ENCODE measurements at places on chromosomes 11 and 22. TPM values are rescaled to one million over a fixed set of nuclear protein-coding genes. Genes with fewer than 3 reads are reported as not detected.

GRCh38 chr11:68996376-68997123 lies 15.8 kb upstream of the MRGPRD start:
- no peak for DNase-seq
- peaks cover 26% of the 10 kb centered on the region for H3K27me3 ChIP-seq
- H3K4me1 ChIP-seq, result peaks cover 6% of the 10 kb centered on the region
- H3K27ac ChIP-seq, result no peak overlapping the region

DNA sequence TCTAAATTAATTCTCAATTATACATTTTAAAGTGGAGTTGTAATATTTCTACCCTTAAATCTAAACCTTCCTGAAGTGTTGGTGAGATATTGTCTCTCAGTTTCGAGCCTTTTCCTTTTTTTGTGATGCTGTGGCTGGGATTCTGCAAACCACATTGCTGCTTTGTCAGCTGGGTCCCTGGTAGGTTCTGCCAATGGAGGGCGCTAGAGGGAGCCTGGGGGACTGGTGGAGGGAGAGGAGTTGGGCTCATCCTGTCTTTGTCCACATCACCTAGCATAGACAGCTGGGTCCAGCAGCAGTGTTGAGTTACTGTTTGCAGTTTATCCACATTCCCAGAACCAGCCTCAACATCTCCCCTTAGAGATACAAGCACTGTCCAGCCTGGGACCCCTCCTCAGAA lies 41.0 kb downstream of the TRAF6 start:
- H3K4me1 ChIP-seq, result peaks cover 2% of the 10 kb centered on the region
- no peak overlapping the region for H3K27ac ChIP-seq
- no peak for DNase-seq

DNA sequence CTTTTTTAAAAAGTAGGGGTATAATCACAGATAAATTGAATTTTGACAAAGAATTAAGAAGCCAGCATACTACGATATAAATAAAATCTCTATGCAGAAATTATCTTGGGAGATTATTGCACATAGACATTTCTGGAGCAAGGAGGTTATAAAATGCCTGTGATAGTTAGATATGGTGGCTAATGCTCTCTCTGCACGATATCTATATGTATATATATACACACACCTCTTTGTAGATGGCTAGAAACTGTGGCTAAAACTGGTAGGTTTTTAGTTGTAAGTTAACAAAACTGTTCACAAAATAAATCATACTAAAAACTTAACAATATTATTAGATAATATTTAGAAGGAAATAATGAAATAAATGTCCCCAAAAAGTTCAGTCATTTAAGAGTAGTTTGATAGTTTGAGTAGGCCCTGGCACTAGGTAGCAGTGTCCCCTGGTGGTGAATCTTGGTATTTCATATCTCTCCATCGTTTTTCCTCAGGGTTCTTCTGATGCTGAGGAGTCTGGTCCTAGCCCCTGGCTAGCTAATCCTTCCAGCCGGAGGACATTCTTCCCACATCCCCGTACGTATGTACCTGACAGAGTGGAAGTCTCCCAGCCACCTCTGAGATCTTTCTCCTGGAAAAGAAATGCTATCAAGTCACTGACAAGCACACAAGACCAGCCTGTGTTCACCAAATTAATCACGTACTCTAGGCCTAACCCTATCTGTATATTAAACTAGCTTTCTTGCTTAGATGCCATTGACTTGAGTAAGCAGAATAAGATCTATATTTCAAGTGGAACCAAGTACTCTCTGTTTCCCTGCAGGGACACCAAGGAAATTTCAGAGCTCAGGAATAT lies 32.2 kb downstream of the ART5 start:
- H3K27me3 ChIP-seq, result no peaks in the 10 kb centered on the region
- DNase-seq, result no peak
- H3K4me3 ChIP-seq, result no peak overlapping the region
- peaks cover 10% of the 10 kb centered on the region for H3K4me1 ChIP-seq
- no peak overlapping the region for H3K27ac ChIP-seq

GRCh38 chr11:131691181-131692041 lies 321.0 kb downstream of the NTM start:
- no peak overlapping the region for H3K27ac ChIP-seq
- peaks cover 7% of the 10 kb centered on the region for H3K4me1 ChIP-seq
- H3K36me3 ChIP-seq, result no peaks in the 10 kb centered on the region

DNA sequence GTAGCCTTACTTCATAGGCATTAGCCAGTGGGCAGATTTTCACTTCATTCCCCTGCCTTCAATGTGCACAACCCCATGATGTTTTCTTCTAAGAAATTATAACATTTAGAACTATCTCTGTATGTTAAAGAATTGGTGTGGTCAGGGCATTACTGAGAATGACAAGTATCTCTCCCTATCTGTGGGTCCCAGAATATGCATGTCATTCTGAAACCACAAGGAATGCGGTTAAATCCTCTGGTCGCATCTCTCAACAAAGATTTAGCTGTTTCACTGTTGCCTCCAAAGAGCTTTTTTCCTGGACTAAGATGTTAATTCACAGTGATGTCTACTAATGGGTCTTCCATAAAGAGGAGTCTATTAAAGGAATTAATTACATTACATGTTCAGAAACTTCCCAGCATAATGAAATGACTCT lies 62.7 kb downstream of the LIF start:
- H3K27ac ChIP-seq, result no peak overlapping the region
- H3K4me1 ChIP-seq, result peaks cover 38% of the 10 kb centered on the region
- H3K36me3 ChIP-seq, result no peaks in the 10 kb centered on the region
- no peak overlapping the region for H3K4me3 ChIP-seq

DNA sequence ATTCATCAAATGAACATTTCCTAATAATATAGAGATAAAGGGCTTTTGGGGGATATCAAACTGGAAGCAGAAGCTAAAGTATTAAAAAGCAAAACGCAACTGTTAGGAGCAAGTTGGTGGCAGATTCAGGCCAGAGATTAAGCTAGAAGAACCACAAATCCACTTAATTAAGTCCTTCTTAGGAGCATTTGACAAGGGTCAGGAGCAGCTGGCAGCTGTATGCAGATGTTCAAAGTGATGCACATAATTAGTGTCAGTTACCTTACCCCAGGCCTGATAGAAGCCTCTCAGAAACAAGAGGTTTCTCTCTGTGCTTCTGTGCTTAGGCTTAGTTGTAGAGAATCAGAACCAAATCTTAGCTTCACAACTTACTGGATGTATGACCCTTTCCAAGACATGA lies 546.5 kb upstream of the ANO5 start:
- no peak for DNase-seq
- no peaks in the 10 kb centered on the region for H3K4me1 ChIP-seq
- H3K27ac ChIP-seq, result no peak overlapping the region
- no peak overlapping the region for H3K4me3 ChIP-seq
- no peaks in the 10 kb centered on the region for H3K36me3 ChIP-seq
- H3K27me3 ChIP-seq, result no peaks in the 10 kb centered on the region

GRCh38 chr11:116397602-116398084 lies 375.1 kb downstream of the BUD13 start:
- peaks cover 4% of the 10 kb centered on the region for H3K27me3 ChIP-seq
- no peak overlapping the region for H3K27ac ChIP-seq
- no peaks in the 10 kb centered on the region for H3K4me1 ChIP-seq
- no peak for DNase-seq

- H3K4me1 ChIP-seq, result peaks cover 49% of the 10 kb centered on the region
- H3K36me3 ChIP-seq, result peaks cover 7% of the 10 kb centered on the region
- H3K4me3 ChIP-seq, result no peak overlapping the region
- no peak for DNase-seq
- no peaks in the 10 kb centered on the region for H3K27me3 ChIP-seq
Observed at GRCh38 chr11:60872961-60873524, 5.7 kb downstream of the ZP1 start.

Gene CNTN5
- total RNA-seq, result not detected

Gene TBX10
- not detected for total RNA-seq

Gene MS4A2
- not detected for total RNA-seq

Data from naive thymus-derived CD8-positive, alpha-beta T cell (primary cell).